ENCODE measurements at places on chromosomes 5 and 9.

- no peak for DNase-seq
Measured at GRCh38 chr9:113026200-113026599, 14.2 kb upstream of the ZNF883 start.

- no peak for DNase-seq
Measured at GRCh38 chr5:23677996-23678395, 170.6 kb downstream of the PRDM9 start.

- DNase-seq = no peak
Measured at GRCh38 chr9:84463272-84463671, 122.7 kb upstream of the SLC28A3 start.

GRCh38 chr9:95104980-95105379, 212.5 kb downstream of the FANCC start:
- no peak for DNase-seq

DNA sequence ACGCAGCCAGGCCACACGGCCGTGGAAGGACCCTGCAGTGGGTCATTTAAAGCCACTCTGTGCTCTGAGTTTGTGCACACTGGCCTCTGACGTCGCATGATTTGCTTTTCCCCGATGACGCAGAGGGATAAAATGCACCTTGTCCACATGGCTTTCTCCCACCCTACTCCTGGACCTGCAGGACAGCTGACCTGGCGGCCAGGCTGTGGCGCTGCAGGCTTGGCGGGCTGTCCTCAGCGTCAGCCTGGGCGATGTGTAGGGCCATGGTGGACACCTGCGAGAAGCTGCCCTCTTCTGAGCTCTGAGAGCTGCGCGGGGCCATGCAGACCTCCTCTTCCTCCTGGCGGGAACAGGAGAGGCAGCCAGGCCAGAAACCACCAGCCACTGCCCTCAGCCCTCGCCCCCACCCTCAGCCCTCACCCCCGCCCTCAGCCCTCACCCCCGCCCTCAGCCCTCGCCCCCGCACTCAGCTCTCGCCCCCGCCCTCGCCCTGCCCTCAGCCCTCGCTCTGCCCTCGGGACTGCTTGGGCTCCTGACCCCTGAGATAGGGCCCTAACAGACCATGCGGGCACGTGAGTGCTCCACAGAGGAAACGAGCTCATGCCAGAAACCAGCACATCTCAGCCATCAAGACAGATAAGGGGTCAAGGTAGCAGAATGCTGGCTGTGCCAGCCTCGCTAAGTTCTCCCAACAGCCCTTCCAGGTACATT, 20.0 kb upstream of the SCGB3A1 start:
- no peak for DNase-seq

DNA sequence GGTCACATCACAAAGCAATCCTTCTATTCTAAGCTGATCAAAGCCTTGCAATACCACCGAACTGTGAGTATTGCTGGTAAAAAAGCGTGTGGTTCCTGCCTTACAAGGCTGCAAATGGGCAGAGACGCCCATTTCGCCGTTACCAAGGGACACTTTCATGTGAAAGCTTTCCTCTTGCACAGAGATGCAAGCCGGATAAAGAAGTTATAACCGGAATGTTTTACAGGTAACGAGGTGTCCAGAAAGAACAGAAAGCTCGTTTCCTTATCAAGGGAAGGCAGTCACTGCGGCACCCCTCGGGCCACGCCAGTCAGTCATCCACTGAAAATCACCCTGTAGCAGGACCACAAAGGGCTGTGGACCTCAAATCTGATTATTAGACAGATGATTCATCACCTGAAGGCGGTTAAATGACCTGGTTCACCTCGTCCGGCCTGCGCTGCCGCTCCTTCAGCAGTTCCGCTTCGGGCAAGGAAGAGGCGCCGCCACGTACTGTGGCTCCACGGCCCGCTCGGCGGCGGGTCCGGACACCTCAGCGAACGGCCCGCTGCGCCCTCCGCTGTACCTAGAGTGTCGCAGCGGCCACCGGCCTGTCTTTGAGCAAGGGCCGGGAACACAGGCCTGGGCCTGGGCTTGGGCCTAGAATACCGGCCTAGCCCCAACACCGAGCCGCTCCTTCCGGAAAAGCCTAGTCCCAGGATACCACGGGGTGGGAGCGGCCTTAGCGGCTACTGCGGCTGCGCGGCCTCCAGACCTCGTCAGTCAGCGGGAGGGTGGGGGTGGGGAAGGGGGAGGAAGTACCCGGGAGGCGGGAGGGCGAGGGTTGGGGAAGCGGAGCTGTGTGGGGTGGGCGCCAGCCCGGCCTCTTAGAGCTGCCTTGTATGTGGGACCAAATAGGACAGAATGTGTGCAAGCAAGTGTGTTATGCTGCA, at the start of gene KLHL9:
TSS of gene KLHL9 (minus strand) at position 704 of the 932 bp plus-strand sequence. CDS start at position 159, 545 bp downstream.
- no peak for DNase-seq

DNA sequence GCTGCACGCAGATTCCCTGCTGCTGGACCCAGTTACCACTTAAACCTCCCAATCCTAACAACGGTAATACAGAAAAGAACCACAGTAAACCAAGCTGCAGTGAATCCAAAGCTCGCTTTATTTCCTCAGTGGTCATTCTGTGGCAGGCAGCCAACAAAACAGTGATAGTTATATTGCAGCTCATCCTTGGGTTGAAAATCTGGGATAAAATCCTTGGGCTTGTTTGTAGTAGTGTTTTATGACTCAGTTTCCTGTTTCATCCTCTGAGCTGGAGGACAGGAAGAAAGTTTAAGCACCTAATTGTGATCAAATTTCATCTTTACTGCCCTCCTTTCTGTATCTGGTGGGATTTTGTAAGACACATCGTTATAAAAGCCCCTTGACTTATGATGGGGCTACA, 31.4 kb downstream of the HMGCR start:
- DNase-seq = no peak

GRCh38 chr5:168177831-168178450, 113.5 kb upstream of the WWC1 start:
- DNase-seq = no peak

- no peak for DNase-seq
Measured at GRCh38 chr9:134885001-134885678, 4.5 kb downstream of the FCN2 start.

GRCh38 chr9:18673179-18673578, 199.2 kb downstream of the ADAMTSL1 start:
- DNase-seq = no peak

GRCh38 chr5:178237431-178238312, 5.1 kb upstream of the PHYKPL start:
- no peak for DNase-seq

DNA sequence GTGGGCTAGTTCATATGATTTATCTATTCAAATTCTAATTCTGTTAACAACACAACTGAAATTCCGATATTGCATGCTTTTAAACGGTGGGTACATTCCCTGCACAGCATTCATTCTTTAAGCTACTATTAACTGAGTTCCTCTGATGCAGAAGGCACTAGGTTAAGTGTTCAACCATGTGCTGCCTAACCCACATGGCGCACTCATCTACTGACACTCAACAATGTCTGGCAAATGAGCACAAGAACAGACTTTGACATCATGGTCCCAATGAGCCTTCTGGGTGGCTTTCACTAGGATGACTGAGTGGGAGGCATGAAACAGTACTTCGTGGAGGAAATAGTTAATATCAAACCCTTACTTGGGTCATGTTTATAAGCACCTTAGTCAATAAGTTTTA, 10.2 kb downstream of the NREP start:
- no peak for DNase-seq

- no peak for DNase-seq
Measured at GRCh38 chr9:72749276-72749675, 203.6 kb downstream of the ALDH1A1 start.

- no peak for DNase-seq
Measured at GRCh38 chr5:133667217-133667616, 54.9 kb upstream of the FSTL4 start.

- no peak for DNase-seq
Measured at GRCh38 chr9:22035591-22036011, 26.5 kb upstream of the CDKN2B start.

DNA sequence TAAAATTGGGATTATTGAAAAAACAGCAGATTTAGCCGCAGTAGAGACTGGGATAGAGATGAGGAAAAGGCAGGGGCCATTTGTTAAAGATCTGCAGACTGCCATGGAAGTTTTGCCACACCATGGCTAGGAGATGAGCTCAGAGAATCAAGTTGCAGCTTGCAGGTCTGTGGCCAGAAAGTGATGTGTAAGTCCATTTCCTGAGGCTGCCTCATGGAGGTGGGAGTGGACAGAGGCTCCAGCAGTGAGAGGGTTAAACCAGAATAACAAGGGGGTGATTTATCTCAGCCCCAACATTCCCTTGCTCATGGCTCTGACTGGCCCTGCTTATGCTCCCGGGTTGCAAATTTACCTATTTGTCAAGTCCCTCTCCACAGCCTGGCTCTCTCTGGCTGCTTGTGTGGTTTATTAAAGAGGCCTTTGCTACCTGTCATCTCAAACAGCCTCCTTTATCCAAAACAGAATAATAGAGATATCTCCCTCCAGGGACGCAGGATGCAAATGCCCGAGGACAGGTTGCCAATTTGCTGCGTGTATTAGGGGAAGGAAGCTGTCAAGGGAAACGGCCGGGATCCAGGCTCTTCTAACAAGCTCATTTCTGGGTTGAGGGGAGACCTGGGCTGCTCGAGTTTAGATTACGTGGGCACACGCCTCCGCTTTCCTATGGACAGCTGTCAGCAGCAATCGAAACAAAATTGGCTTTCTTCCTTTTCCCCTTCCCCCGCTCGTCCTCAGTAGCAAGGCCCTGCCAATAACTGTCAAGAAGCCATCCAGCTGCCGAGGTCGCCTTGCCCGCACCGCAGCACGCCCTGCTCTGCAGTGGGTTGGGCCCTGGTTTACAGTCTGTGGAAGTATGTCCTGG, 72.8 kb upstream of the PITX1 start:
- no peak for DNase-seq

GRCh38 chr9:128625391-128626146, 31.1 kb downstream of the DYNC2I2 start:
- DNase-seq = no peak

DNA sequence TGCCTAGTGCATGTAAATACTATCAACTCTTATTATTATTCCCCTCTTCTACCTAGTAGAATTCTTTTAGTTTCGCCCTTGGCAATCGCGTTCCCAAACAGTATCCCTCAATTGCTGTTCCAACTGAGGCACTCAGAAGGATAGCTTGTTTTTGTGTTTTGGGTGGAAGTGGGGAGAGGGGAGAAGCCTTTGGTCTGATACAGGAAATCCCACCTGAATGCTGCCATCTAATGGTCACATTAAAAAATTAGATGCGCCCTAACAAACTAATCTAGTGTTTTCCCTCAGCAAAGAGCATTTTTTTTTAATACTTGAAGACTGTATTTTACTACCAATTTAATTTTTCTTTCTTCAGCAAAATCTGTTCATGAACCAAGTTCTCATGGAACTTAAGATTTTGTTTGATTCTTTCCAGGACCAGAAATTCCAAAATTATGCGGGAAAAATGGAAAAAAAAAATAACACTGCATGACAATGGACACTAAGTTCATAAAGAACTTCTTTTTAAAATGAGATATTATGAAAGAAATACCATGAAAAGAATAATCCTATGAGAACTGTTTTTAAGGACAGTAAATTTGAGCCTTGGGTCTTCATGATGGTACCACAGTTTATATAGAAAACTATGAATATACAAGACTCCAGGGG, 22.2 kb upstream of the GLDC start:
- DNase-seq = no peak

- DNase-seq = no peak
Measured at GRCh38 chr9:106432631-106433030, 430.3 kb upstream of the ZNF462 start.

DNA sequence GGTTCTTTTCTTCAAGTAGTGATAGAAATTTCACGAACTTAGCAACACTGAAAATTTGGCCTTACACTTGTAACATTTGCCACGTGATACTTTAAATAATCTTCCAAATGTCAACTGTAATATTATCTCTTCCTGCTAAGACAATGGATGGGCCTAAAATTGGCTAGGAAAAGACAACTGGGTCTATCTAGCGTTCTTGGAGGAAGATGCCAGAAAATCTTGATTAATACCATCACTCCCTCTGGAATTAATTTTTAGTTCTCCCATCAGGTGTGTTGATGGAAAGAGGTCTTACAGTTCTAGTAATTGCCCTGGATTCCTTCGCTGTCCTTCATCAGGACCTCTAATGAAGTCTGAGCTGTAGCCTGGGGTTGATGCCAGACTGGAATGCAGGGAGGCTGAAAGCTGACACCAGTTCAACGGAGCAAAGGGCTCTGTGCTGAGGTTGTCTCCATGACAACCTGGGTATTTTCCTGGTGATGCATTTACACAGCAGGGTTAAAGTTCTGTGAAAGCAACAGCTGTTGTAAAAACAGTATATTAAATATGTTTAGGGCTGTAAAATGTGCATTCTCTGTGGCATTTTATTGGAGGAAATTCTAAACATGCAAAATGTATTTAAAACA, 92.3 kb downstream of the GAS1 start:
- DNase-seq = no peak

DNA sequence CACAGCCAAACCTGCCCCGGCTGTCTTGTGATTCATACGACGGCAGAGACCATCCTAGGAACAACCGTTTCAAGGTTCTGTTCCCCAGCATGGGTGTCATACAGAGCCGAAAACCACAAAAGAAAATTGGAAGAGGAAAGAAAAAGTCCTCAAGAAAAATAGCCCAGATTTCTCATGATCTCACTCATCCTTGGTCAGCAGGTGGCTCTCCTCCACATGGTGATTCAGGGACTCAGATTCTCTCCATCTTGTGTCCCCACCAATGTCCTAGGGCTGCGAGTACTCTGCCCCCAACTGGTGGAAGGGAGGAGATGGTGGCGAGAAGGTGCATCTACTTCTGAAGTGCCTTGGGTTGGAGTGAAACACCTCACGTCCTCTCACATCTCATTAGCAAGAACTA, 25.6 kb downstream of the PDZD2 start:
- no peak for DNase-seq

GRCh38 chr5:33092719-33093118, 348.0 kb upstream of the TARS1 start:
- DNase-seq = no peak

GRCh38 chr9:125409637-125410521, 148.3 kb downstream of the GAPVD1 start:
- no peak for DNase-seq

DNA sequence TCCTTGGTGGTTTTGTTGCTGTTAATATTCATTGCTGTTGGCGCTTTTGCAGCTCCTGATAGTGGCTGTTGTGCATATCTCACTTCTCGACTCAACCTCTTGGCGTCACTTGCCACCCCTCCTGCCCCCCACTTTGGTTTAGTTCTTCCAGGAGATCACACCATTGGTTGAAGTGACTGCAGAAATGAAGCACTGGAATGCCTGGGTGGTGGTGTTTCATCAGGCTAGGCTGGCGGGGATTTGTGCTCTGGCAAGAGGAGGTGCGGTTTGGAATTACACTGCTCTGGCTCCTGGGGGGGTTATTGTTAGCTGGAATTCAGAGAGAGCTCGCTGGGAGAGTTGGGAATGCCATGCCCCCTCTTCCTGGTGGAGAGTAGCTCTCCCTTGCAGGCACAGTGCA, 11.5 kb downstream of the PRRC2B start:
- no peak for DNase-seq

GRCh38 chr5:150181027-150181426, 8.8 kb upstream of the SLC6A7 start:
- no peak for DNase-seq

Data from NCI-H1436 treated with DMSO at 0.1 percent for 48 hours (cell line).